ENCODE measurements at places on chromosomes 1 and 21.

- no peak for DNase-seq
These were observed 36.8 kb downstream of the CITED4 start for GRCh38 chr1:40825435-40825788.

DNA sequence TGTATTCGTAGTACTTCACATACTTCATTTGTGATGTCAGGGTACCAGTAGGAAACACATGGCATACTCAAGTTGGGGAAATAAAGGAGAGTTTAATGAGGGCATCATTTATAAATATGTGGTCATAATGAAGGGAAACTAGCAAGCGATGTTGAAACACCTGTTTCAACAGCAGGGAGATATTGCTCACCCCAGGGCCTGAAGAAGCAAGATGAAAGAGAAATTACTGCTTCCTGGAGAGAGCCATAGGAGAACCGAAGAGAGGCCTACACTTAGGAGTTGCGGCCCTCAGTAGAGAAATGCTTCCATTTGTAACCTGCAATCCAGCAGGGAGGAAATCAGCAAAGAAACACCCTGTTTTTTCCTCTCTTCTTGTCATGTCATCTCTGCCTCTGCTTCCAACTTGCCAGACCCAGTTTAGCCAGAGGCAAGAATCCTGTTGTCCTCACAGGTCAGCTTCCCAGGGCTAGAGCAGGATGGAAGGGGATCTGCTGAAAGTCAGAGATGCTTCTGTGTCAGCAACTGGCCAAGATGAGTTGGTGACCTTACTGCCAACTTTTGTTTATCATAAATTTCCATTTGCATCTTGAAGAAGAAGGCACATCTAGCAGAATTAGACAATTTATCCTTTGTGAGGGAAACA lies 67.6 kb upstream of the TSPAN2 start:
- DNase-seq: no peak

GRCh38 chr1:152153996-152154395 lies 5.0 kb downstream of the RPTN start:
- DNase-seq: no peak

- DNase-seq: no peak
These were observed 7.5 kb downstream of the COL18A1 start for GRCh38 chr21:45412491-45412890.

DNA sequence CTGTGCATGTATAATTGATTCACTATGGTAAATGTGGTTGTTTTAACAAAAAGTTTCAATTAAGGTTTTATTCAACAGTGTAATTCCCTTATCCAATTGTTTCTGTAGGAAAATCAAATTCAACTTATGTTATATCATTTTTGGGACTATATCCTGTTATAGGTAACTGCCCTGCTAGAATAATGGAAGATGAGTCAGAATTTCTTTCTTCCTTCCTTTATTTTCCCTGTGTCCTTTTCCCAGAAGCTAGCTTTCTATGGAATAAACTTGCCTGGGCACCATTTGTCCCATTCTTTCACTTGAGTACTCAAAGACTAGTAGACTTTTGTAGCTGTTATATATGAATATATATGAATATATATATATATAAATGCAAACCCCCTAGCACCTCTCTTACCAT lies 301.3 kb downstream of the TM2D1 start:
- DNase-seq: no peak

- no peak for DNase-seq
These were observed 180.0 kb downstream of the ETS2 start for GRCh38 chr21:38985568-38986378.

GRCh38 chr1:67594764-67595163 lies 90.2 kb upstream of the GADD45A start:
- DNase-seq: no peak

DNA sequence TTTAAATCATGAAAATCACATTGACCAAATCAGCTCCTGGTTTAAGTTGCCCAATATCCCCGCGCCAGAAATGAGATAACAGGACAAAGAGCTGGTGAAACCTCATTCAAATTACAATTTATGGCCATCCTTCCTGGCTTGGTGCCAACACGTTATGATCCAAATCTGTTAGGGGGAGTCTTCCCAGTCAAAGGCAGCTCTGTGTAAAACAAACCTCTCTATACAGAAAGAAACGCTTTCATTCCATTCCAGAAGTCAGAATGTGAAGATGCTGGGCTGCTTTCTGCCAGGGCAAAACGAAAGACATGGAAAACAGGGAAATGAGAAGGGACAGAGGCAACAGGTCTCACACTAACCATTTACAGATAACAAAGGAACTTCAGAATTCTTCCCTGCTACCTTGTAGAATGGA lies 53.5 kb upstream of the TIAM1 start:
- DNase-seq: no peak

- no peak for DNase-seq
These were observed 425.5 kb downstream of the LMO4 start for GRCh38 chr1:87754139-87754538.

DNA sequence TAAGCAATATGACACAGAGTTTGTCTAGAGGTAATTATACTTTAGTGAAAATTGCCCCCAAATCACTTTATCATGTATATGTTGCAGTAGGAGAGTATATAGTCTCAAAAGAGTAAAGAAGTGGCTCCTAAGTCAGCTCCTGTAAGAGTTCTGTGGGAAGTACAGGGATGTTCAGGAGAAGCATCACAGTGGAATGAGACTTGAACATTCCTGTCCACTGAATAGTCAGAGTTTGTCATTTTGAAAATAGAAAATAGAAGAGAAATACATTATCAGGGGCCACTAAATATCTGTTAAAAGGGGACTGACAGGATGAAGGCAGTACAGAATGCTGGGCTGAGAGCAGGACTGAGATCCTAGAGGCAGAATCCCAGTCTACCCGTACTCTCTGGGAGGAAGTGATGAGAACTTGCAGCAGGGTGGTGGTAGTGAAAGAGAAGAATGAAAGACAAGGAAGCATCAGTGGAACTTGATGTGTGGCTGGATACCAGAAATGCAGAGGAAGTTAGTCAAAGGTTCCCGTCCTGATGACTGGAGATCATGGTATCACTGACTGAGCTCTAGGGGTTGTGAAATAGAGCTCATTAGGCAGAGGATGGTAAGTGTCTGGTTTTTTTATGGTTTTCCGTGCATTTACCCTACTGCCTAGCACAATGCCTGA lies 153.4 kb downstream of the FMN2 start:
- DNase-seq: no peak

GRCh38 chr1:44059212-44059611 lies 27.9 kb upstream of the SLC6A9 start:
- DNase-seq: no peak

DNA sequence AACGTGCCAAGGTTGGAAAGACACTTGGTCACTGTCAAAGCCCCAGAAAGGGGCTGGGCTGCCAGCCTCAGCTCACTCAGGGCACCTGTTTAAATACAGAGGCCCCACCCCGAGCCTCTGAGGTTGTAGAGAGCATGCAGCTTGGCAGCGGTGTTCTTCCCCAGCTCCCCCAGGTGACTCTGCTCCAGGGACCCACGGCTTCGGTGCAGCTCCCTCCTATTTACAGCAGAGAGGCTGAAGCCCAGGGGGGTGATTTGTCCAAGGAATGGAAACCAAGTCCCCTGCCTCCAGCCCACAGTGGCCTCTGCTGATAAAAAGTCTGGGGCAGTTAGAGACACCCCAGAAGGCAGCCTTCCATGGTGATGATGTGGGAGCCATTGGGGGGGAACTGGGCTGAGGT lies 9.1 kb upstream of the C1QA start:
- no peak for DNase-seq

- no peak for DNase-seq
These were observed 38.4 kb downstream of the AHCTF1 start for GRCh38 chr1:246893191-246893939.

DNA sequence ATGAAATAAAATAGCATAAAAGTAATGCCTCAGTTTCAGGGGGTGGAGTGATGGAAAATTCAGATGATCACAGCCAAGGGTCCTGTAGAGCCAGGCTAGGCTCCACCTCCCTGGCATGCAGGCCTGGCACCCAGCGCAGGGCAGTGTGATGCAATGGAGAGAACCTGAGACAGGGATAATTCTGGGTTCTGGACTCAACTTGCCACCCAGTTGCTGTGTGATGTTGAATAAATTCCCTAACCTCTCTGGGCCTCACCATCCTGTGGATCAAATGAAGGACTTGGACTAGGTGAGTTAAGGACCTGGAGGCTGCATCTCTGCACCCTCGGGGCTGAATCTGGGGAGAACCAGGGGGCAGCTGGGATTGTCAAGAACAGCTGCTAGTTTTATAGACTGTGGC lies 17.0 kb downstream of the PADI2 start:
- no peak for DNase-seq

DNA sequence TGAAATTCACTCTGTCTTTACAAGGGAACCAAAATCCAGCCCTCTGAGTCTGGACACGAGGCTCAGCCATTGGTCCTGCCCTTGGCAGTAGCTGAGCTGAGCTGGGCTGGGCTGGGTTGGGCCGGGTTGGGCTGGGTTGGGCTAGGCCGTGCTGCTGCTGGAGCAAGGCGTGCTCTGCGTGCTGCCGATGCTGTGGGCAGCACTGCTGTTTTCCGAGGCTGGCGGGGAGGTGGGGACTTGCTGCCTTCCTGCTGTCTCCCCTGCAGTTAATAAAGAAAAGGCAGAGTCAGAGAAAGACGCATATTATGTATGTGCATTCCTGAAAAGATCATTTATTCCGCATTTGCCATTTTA lies 182.9 kb downstream of the CDC7 start:
- no peak for DNase-seq

GRCh38 chr1:14340002-14340785 lies 258.3 kb upstream of the KAZN start:
- no peak for DNase-seq

GRCh38 chr1:239612379-239612778 lies 226.0 kb downstream of the CHRM3 start:
- no peak for DNase-seq

- DNase-seq: no peak
These were observed 27.2 kb downstream of the HSPG2 start for GRCh38 chr1:21909787-21910503.

GRCh38 chr21:43881935-43882334 lies 16.9 kb downstream of the AGPAT3 start:
- DNase-seq: no peak

- no peak for DNase-seq
These were observed 46.2 kb downstream of the DISP3 start for GRCh38 chr1:11525151-11525505.
